ENCODE measurements at places on chromosomes 11 and 22.

- no peak for DNase-seq
Measured at GRCh38 chr11:110526323-110526722, 96.6 kb downstream of the FDX1 start.

- DNase-seq: peak; percentile 18
Measured at GRCh38 chr11:59429924-59430516, 3.8 kb upstream of the OR5A2 start.

- DNase-seq: no peak
Measured at GRCh38 chr11:63719987-63720386, 38.7 kb downstream of the RTN3 start.

- no peak for DNase-seq
Measured at GRCh38 chr11:100831929-100832494, 144.9 kb downstream of the ARHGAP42 start.

- DNase-seq: no peak
Measured at GRCh38 chr11:107677924-107678631, 33.8 kb downstream of the SLN start.

Data from WTC11 (cell line).